ENCODE measurements at places on chromosomes 6 and 20.

GRCh38 chr6:76681781-76682180, 609.3 kb upstream of the IMPG1 start:
- no peak for DNase-seq

- DNase-seq: no peak
These were observed 290.0 kb upstream of the JAG1 start for GRCh38 chr20:10963717-10964266.

DNA sequence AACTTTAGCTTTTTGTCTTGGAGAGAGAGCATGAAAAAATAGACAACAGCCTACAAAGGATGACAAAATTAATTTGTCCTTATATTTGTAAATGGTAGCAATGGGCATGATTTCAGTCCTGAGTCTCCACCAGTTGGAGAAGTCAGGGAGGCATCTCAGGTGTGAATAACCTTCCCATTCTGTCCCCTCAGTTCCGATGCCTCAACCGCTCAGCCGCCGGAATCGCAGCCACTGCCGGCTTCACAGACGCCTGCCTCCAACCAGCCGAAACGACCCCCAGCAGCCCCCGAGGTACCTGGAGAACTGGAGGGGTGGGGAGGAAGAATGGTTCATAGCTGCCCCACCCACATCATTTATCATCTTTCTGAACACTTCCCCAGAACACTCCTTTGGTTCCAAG, 3.6 kb downstream of the PRRC2A start:
- no peak for DNase-seq

- no peak for DNase-seq
These were observed 27.1 kb downstream of the SPACA1 start for GRCh38 chr6:88074791-88075190.

DNA sequence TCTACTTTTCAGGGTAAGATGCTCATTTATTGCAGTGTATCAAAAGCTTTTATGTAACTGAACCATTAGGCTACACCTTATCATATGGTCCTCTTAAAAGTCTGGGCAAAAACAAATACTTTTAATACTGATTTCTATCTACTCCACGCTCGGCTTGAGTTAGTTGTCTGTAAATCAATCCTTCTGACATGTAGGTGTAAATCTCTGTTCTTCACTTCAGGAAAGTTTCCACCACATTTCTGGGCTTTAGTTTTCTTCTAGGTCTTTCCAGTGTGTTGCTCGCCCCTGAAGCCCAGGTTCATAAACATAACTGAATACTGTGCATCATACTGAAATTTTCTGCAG, 89.2 kb upstream of the RNF217 start:
- DNase-seq: no peak

GRCh38 chr6:126040826-126041225, 54.5 kb downstream of the TRMT11 start:
- DNase-seq: peak; percentile 89

DNA sequence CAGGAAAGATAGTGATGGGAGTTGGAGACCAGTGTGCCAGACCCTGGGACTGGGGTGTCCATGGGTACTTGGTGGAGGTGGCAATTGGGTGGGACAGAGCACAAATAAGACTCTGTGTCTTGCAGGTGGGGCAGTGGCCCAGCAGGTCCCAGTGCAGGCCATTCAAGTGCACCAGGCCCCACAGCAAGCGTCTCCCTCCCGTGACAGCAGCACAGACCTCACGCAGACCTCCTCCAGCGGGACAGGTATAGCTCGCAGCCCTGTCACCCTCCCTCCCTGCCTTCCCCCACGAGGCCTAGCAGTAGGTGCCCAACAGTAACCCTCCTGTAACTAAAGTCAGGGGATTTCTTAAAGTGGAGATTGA, 5.3 kb downstream of the SRF start:
- no peak for DNase-seq

DNA sequence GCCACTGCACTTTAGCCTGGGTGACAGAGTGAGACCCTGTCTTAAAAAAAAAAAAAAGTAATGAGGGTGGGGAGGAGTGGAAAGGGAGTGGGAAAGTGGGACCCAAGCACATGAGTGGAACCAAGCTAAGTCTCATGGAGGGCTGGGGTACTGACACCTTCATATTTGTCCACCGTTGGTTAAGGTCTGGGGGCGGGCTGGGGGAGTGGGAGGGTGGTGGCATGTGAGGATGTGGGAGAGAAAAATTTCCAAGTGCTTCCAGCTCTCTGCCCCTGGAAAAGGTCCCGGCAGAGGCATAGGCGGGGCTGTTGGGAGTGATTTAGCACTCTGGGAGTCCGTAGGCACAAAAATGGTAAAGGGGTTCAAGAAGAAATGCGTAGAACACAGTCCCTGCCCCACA, 6.1 kb downstream of the PSORS1C2 start:
- no peak for DNase-seq

- DNase-seq: no peak
These were observed 2.7 kb upstream of the C6orf62 start for GRCh38 chr6:24721461-24722215.

DNA sequence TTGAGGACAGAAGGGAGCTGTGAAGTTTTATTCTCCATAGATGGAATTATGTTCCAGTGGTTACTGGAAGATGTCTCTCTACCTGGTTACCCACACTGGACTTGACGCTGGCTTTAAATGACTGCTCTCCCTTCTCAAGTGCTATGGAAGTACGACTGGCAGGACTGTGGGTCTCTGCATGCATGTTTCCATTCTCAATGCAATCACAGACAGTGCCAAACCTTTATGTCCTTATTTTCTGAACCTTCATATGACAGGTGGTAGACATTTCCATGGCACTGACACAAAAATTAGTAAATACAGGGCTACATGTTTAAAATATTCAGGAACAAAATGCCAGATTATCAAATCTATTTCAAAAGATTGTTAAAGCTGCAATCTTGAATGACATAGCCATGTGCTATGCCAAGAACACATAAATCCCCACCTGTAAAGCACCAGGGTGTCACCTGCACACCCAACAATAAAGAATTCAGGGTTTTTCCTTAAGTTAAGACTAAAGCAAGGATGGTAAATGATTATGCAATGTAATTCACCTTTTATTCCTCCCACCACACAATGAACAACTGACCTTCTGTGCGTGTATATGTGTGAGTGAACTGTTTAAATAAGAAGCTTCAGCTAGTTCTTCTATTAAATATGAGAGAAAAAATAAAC, 153.3 kb upstream of the ENPP5 start:
- no peak for DNase-seq

- no peak for DNase-seq
These were observed 68.4 kb downstream of the EYA4 start for GRCh38 chr6:133309579-133309978.

GRCh38 chr6:11532097-11532496, 5.5 kb upstream of the TMEM170B start:
- DNase-seq: no peak

- DNase-seq: no peak
These were observed 65.0 kb downstream of the FAM120B start for GRCh38 chr6:170371588-170371987.

- DNase-seq: no peak
These were observed 36.3 kb upstream of the PCMTD2 start for GRCh38 chr20:64219202-64219601.

DNA sequence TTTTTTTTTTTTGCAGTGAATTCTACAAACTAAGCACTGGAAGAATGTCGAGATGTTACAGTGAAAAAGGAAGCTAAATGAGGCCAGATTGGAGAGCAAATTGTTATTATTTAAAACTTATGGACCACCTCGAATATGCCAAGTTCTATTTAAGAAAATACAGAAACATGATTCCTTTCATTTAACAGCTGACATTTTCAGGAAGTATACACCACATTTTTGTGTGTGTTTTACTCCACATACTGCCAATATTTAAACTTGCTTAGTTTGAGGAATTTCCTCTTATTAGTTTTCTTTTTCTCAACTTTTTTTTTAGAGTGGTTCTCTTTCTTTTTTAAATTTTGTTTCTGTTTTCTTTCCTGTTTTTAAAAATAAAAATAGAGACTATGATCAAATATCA, 37.0 kb upstream of the GCLC start:
- no peak for DNase-seq

- DNase-seq: no peak
These were observed 48.2 kb upstream of the FAM50B start for GRCh38 chr6:3800850-3801591.

GRCh38 chr6:106608080-106608668, 21.1 kb downstream of the RTN4IP1 start:
- peak; percentile 76 for DNase-seq

DNA sequence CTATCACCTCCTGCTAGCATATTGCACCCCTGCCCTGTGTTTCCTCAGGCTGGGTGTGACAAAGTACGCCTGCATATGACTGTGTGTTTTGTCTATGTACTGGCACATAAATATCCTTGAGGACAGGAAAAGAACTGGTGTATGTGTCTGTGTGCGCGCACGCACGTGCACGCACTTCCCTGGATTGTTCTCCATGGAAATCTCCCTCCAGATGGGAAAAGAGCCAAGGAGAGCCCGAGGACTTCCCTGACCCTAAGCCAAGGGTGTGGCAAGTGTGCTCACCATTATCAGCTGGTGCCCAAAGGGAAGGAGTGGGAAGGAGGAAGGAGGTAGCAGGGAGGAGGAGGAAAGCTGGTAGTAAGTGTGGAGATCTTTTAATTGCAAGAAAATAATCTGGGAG, 117.6 kb downstream of the HIVEP2 start:
- no peak for DNase-seq

DNA sequence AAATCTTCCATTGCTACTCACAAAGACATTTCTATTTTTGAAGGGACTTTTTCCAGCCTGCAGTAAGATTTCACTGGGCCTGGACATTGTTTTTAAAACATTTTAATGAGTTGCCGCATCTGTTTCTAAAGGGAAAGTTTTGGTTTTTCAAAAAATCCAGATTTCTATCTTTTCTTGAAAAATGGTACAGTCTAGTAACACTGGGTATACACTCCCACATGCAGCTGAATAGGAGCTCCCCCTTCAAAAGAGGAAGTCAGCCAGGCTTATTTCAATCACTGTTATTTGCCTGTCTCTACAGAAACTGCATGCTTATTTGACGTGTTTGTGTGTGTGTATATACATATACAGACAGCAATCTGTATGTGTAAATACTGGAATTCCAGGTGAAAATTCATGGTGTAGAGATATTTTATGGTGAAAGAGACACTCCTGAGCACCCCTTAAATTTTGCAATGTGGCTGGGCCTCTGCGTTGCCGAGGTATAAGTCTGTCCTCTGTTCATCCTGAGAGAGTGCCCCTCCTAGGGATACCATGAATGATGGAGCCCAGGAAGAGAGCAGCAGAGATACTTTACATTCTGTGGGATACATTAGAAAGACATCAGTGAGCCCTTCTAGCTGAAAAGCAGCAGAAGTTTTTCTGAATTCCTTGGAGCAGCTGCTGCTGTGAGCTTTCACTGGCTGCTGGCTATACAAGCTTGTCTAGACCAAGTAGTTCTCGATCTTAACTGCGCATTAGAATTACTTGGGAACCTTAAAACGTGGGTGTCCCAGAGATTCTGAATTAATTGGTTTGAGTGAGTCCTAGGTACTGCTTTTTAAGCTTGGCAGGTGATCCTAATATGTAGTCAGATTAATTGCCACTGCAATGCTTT, 12.0 kb upstream of the ABRACL start:
- no peak for DNase-seq

- DNase-seq: no peak
These were observed 229.8 kb downstream of the TMEM242 start for GRCh38 chr6:157093536-157093935.

- DNase-seq: no peak
These were observed 203.2 kb downstream of the RPS12 start for GRCh38 chr6:133017581-133017980.

DNA sequence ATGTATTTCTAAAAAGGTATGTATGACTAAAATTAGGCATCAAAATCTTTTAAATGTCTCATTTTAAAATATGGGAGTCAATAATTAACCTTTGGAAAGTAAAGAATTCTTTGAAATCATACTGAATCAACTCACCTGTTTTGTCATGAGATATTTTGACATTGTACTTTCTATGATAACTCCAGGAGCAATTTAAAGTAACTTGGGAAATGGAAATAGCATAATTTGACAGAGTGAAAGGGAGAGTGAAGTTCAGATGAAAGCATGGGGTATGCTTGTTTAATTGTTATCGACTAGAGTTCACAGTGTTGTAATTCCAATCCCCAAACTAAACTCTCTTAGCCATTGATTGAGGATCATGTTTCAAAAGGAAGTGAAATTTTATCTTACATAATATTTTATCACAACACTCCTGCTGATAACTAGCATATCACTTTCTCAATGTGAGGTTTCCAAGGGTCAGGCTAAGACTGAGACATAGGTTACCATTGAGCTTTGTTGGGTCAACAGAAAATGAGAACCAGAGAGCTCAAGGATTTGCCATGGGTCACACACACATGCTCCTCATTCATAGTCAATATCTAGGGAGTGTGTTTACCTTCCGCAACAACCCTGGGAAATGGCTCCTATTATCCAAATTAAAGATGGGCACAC, 2.3 kb downstream of the GSTA1 start:
- DNase-seq: no peak

- peak; percentile 28 for DNase-seq
These were observed 69.0 kb downstream of the MACROD2 start for GRCh38 chr20:14064333-14064732.

GRCh38 chr6:36514554-36515456, 32.5 kb downstream of the STK38 start:
- DNase-seq: peak; percentile 75

- DNase-seq: peak; percentile 97
These were observed 154.1 kb downstream of the CD24 start for GRCh38 chr6:106820412-106820852.

DNA sequence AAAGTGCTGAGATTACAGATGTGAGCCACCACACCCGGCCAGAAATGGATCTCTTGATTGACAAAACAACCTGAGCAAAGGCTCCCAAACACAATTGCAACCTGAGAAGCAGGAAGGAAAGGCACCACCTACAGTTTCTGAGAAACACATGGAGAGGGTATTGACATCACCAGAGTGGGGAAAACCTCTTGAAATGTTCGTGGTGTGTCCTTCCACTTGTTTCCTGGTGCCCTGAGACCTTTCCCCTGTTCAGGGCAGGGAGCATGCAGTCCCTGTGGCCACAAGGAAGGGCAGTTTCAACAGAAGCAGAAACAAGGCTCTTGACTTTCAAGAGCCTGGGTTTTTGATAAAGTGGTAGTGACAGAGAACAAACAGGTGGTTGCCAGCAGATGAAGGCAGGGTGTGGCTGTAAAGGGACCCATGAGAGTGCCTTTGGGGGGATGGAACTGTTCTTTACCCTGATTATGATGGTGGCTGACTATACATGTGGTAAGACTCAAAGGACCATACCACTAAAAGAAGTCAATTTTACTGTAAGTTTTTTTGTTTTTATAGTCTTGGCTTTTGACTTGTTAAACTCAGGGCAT, 3.2 kb upstream of the BPIFA1 start:
- no peak for DNase-seq

DNA sequence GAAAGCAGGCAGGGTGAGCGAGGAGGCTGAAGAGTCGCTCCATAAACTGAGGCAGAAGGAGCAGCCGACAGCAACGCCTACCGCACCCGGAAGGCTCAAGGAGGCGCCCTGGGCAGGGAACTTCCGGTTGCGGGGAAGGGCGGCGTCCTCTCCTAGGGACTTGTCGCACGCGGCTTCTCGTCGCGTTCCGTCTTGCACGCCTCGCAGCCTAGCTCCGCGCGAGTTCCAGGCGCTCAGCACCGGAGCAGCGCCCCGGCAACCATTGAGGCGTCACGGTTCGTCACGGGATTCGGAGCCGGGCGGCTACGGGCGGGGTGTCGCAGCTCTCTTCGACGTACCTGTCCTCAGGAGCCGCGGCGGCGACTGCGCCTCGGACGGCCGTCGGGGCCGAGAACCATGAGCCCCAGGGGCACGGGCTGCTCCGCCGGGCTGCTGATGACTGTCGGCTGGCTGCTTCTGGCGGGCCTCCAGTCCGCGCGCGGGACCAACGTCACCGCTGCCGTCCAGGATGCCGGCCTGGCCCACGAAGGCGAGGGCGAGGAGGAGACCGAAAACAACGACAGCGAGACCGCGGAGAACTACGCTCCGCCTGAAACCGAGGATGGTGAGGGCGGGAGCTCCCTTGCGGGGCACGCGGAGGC, at the start of gene SPACA1:
Gene SPACA1, plus strand, starts transcription at position 332 of the 641 bp plus-strand sequence. Its CDS starts 65 bp downstream, at position 397.
- DNase-seq: no peak
